ENCODE measurements at places on chromosomes 6 and 20.

DNA sequence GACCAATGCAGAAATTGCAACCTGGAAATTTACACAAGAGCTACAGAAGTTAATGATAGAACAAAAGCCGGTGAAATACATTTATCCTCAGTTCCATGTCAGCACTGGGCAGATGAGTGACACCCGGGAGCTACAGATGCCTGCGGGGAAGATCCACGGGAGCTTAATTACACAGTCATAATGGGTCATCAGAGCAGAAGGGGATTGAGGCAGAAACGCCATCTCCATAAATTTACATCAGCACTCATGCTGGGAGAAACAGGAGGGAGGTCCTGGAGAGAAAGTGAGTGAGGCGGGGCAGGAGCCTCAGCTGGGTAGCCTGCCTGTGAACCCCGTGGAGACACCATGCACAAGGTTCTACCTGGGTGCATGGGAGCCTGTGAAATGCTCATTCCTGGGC, 37.6 kb upstream of the CST7 start:
- no peak for DNase-seq

DNA sequence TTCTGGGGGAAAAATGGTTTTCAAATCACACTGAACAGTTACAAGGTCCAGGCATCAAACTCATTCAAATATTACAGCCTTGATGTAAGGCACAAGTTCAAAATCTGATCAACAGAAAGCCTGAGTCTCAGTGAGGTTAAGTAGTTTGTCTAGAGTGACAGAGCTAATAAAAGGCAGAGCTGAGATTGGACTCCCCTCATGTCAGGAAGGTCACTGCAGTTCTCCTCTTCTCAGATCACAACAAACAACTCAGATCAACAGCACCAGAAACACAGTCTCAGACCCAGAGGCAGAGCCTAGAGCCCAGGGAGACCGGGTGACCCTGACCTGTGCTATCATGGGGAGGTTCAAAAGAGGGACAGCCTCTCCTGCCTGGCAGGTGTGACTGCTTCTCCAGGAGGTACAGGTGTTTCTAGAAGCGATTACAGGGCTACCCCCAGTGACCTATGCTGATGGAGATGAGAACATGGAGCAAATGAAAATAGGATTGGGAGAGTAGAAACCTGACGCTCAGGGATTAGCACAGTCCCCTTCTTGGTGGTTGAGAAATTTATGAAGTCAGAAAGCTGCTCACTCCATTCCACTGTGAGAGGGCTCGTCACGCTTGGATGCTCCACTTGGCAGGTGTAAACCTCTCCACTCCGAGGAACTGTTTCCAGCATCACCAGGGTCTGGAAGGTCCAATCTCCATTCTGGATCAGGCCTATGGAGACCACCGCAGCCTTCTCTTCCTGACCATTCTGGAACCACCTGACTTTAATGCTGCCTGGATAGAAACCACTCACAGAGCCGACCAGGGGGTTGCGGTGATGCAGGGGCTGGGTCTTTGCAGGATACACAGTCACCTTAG, 24.3 kb upstream of the HLA-DRB5 start:
- no peak for DNase-seq

DNA sequence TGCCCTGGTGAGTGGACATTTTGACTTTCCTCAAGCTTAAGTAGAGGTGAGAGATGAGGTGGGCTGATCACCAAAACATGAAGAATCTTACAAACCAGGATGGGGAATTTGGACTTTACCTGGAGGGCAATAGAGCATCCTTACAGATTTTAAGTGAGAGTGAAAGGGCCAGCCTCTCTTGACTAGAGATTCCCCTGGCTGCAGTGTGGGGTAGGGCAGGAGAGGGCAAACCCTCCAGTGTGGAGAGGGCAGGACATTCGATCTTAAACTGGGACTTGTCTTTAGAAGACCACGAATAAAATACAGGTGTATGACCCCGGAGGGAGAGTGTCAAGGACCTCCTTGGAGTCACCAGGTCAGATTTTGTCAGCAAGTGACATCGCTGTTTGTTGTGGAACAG, 105.1 kb downstream of the SNAP25 start:
- no peak for DNase-seq

- no peak for DNase-seq
Observed at GRCh38 chr6:149393002-149393679, 6.9 kb upstream of the SUMO4 start.

DNA sequence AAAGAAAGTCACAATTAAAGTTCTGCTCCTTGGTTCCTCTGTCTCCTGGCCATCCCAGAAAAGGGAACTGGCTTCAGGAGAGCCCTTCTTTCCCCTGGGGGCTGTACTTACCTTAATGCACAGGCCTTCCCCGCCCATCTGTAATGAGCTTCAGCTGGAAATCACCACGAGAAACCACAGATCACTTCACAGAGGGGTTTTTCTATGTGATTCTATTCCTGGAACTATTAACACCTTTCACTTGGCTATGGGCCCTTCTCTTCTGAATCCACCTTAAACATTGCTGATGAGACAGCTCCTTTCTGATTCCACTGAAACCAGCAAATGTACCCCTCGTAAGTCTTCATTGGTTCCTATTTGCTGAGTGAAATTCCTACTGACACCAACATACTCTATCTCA, 80.7 kb downstream of the FOXF2 start:
- no peak for DNase-seq

DNA sequence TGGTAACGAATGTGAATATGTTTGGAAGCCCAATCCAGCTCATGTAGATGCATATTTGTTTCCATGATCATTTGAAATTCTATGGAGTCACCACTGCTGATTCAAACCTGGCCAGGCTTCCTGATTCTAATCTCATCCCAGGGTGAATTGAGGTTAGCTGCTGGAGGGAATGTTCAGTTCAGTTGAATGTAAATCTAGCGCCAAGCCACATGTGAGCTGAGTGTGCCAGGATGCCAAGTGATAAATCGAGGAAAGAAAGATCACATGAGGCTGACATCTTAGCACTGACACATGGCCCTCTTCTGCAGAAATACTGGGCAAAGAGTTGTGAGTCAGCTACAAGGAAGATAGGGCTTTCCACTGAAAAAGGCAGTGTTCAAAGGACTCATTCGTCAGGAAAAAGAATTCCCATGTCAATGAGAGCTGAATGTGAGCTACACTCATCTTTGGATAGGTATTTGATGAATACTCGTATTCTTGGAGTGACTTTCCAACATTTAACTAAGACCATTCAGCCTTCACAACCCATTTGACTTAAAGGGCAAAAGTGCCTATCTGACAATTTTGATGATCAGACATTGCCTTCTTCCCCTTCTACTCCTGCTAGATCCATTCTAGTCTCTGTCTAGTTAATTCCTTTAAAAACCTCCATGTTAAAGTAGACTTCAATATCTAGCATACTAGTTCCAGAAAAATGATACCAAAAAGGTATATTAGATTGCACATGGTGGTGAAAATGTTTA, 172.1 kb downstream of the MTFR2 start:
- DNase-seq: no peak

DNA sequence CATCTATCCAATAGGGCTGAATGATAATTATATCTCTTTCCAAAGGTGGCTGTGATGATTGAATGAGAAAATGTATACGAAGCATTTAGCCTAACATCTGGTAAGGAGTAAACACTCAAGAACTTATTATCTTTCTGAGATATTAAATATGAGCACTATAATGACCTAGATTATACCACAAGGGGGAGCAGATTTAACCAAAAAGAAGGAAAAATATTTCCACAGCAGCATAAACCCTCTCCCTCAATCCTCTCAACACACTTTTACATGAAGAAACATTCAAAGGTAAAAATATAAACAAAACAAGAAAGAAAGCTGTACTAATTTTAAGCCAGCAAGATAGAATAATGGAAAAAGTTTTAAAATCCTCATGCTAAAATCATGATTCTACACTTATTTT, 68.4 kb downstream of the SHPRH start:
- peak; percentile 6 for DNase-seq

DNA sequence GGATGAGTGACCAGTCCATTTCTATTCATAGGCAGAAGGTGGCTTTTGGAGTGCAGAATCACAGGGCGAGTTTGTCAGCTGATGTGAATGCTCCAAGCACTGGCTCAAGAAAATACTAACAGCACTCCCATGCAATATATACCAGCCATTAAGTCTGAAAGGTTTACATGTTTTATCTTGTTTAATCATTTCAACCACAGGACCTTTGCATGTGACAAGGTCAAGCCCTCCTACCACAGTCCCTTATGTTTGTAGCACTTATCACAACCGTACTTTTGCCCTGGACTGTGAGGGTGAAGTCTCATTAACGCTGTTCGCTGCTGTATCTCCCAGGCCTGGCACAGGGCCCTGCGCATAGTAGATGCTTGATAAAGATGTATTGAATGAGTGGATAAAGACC, 99.3 kb upstream of the PMEPA1 start:
- no peak for DNase-seq

- DNase-seq: peak; percentile 70
Observed at GRCh38 chr20:49132995-49133478, 55.1 kb downstream of the STAU1 start.

GRCh38 chr20:58011106-58011946, 217.1 kb downstream of the ANKRD60 start:
- no peak for DNase-seq

DNA sequence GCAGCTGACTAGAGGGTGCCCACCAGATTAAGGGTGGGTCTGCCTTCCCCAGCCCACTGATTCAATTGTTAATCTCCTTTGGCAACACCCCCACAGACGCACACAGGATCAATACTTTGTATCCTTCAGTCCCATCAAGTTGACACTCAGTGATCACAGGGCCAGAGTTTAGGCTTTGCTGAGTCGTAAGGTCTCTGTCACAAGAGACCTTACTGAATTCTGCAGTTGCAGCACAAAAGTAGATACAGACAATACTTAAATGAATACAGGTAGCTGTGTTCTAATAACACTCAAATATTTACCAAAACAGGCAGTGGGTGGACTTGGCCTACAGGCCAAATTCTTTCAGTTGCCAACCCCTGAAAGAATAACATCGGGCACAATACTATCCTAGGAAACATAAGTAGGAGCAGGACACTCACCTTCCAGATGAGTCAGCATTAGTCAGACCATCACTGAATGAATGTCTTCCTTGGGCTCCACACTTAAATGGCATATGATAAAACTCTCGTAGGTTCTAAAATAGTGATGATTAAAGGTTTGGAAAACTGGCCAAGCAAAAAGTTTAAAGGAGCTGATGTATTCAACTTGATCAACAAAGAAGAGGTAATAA, 190.0 kb downstream of the UBE3D start:
- DNase-seq: no peak

DNA sequence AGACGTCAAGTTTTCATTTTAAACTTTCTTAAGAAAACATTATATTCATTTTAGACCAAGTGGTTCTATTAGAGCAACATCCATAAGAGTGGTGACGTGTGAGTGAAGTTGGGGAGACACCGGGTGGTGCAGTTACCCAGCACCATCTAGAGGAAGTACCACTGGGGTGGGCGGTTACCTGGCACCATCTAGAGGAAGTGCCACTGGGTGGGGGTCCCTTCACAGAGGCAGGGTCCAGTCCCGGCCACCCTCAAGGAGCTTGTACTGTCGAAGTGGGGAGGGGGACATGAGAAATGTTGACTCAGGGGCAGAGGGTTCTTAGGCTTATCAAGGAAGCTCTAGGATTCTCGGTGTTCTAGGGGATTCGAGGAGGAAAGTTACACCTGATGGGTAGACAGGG, 26.2 kb downstream of the PHACTR3 start:
- DNase-seq: no peak

DNA sequence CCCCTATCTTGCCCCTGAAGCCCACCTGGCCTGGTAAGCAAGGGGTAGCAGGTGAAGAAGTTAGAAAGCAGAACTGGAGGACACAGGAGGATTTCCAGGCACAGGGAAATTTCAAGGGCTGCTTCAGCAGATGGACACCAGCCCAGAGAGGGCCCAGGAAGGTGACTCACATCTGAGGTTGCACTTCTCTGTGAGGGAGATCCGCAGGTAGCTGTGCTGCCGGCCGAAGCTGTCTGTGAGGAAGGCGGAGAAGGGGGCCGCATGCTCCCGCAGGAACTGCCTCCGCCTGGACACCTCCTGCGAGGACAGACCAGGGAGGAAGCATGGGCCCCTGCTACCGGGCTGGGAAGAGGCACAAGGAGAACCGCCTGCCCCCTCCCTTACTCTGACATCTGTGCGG, 7.1 kb downstream of the MOCS1 start:
- no peak for DNase-seq

Measured in NCI-H1694 (cell line).